ENCODE measurements at places on chromosomes 4 and X.

GRCh38 chrX:63250253-63250868 is 100.8 kb downstream of the SPIN4 start:
- DNase-seq = peak; percentile 72

DNA sequence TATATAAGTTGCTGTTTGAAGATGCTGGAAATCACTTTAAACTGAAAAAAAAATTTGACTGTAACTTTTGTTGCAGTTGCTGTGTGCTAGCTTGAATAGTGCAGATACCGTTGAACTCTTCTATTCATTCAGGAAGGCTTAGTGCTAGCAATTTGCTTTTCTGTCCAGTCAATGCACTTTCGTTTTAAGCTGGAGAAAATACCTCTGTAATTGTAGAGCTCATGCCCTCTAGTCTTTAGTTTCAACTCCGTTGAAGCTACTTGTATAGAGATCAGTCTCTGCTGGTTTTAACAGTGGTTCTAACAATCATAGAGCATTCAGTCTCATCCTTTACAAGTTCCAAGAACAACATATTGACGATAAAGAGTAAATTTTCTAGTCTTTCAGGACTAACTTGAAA is 49.0 kb upstream of the TRPC3 start:
- DNase-seq = no peak

GRCh38 chr4:104901438-104901837 is 245.2 kb upstream of the TET2 start:
- no peak for DNase-seq

DNA sequence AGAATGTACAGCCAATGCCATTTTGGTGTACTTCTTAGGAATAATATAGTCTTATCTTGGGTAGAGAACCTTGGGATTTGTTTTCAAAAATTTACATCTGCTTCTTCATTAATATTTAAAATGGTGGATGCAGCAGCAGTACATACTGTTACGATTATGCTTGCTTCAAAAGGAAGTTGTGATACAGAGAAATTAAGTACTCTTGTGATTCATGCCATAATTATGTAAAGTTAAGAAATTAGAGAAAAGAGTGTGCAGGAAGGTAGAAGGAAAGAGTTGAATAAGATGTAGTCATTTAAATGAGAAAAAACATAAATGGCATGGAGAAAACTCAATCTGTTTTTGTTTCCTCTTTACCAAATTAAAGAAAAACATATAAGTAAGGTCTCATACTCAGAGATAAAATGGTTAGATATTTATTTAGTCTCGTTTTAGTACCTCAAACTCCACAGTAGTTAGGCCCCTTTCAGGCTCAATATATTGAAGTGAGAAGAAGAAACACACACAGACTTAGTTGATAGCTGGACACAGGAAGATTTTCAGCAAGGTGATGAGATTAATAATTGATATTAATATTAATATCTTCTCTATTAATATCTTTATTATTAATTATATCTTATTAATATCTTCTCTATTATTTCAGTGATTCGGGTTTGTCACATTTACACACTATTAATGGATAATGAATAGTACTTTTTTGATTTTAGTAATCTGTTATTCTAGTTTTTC is 70.1 kb upstream of the HPGD start:
- no peak for DNase-seq

- no peak for DNase-seq
Measured at GRCh38 chr4:19372390-19372789, 879.3 kb upstream of the SLIT2 start.
